ENCODE measurements at places on chromosomes 5 and 9. TPM values are rescaled to one million over a fixed set of nuclear protein-coding genes. Genes with fewer than 3 reads are reported as not detected.

DNA sequence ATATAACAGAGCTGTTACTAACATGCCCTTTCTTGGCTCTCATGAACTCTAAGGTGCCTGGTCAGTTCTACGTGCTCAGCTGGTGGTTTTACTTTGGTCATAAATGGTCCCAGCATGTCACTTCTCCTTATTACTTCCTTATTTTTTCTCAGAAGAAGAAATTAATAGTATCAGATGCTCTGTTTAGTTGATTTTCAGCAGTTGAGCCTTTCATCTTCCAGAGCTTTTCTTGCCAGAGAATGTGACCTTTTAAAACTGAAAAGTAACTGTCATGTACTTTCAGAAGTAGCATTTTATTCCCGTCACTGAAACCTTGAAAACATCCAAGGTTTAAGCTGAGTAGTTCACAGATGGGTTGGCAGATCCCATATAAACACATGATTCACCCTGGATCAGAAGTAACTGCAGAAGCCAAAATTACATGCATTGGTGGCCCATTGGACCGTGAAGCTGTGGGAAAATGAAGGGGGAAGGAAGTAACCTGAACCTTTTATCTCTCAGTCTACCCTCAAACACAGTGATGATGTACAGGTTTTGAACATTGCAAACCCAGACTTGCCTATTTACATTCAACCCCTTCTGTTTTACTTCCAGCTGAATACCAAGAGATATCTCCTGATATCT lies 50.5 kb downstream of the HACD4 start:
- no peaks in the 10 kb centered on the region for H3K27me3 ChIP-seq
- peak overlapping the region; percentile 32 for H3K27ac ChIP-seq
- peak; percentile 20 for DNase-seq
- no peaks in the 10 kb centered on the region for H3K36me3 ChIP-seq

The PCDHGB5 gene
- 4.5 TPM for polyA plus RNA-seq

DNA sequence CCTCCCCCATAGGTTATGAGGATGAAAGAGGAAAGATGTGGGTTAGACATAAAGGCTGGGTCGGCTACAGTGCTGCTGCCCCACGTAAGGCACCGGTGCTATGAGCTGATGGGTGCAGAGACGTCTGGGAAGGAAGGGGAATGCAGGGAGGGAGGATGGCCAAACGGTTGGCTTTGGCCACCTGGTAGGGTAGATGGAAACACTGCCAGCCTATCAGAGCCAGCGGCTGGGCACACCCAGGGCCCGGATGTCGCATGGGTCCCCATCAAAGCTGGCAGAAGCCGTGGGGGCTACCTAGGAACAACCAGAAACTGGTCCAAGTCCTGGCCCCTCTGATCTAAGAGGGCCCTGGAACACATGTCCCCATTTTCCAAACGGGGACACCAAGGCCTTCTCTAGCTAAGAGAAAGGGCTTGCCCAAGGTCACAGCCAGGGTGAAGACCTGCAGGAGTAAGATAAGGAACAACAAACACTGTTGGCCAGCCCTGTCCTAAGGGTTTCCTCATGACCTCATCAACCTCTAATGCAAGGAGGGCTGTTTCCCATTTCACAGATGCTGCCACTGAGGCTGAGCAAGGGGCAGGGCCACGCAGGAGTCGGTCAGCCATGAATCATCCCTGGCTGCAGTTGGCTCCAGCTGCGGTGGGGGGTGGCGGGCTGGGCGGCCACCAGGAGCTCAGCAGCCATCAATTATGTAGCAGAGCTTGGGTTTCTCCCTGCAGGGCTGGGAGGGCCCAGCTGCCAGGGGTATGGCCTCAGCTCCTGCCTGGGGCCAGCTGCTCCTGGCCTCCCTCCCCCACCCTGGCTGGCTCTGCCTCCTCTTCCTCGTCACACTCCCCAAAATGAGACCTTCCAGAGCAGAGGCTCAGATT lies 4.9 kb downstream of the SH3GLB2 start:
- peak overlapping the region; percentile 47 for H3K27ac ChIP-seq
- DNase-seq, result peak; percentile 63
- peaks cover 14% of the 10 kb centered on the region for H3K4me1 ChIP-seq
- H3K27me3 ChIP-seq, result no peaks in the 10 kb centered on the region
- H3K36me3 ChIP-seq, result no peaks in the 10 kb centered on the region

The EGFLAM gene
- 37.5 TPM for polyA plus RNA-seq

The SLC24A2 gene
- polyA plus RNA-seq, result 0.08 TPM

The TAF11L5 gene
- polyA plus RNA-seq, result not detected

The DNAJB5 gene
- 23.0 TPM for polyA plus RNA-seq

GRCh38 chr9:30198463-30199309 lies 2185.8 kb upstream of the ACO1 start:
- H3K36me3 ChIP-seq, result no peaks in the 10 kb centered on the region
- no peaks in the 10 kb centered on the region for H3K4me1 ChIP-seq
- H3K27ac ChIP-seq, result no peak overlapping the region
- no peaks in the 10 kb centered on the region for H3K27me3 ChIP-seq

DNA sequence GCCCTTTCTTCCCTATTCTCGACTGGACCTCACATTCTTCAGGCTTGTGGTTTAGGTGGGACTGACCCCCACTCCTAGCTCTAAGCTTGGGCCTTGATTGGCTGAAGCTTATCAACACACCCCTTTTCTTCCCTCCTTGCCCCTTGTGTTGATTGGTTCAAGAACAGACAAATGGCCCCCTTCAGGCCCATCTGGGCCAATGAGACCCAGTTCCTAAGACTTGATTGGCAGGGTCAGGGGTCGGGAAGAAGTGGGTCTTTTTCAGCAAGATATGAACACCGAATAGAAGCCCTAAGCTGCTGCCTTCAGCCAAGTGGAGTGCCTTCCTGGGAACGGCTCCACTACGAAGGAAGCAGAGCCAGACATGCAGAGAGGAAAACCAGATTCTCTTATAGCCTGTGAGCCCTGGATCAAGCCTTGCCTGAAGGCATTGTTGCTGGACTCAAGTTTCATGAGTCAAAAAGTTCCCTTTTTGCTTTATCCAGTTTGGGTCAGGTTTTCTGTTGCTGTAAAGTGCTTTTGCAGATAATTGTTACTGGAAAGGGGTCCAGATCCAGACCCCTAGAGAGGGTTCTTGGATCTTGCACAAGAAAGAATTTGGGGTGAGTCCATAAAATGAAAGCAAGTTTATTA lies 22.4 kb upstream of the NCS1 start:
- no peaks in the 10 kb centered on the region for H3K27me3 ChIP-seq
- no peak overlapping the region for H3K4me3 ChIP-seq
- no peaks in the 10 kb centered on the region for H3K4me1 ChIP-seq
- no peaks in the 10 kb centered on the region for H3K36me3 ChIP-seq
- H3K27ac ChIP-seq, result no peak overlapping the region

Data from ovary (tissue), 10 donors.